ENCODE measurements at places on chromosomes 2 and 18. TPM values are rescaled to one million over a fixed set of nuclear protein-coding genes. Genes with fewer than 3 reads are reported as not detected.

DSG4 gene
- under 0.01 TPM for total RNA-seq

DNA sequence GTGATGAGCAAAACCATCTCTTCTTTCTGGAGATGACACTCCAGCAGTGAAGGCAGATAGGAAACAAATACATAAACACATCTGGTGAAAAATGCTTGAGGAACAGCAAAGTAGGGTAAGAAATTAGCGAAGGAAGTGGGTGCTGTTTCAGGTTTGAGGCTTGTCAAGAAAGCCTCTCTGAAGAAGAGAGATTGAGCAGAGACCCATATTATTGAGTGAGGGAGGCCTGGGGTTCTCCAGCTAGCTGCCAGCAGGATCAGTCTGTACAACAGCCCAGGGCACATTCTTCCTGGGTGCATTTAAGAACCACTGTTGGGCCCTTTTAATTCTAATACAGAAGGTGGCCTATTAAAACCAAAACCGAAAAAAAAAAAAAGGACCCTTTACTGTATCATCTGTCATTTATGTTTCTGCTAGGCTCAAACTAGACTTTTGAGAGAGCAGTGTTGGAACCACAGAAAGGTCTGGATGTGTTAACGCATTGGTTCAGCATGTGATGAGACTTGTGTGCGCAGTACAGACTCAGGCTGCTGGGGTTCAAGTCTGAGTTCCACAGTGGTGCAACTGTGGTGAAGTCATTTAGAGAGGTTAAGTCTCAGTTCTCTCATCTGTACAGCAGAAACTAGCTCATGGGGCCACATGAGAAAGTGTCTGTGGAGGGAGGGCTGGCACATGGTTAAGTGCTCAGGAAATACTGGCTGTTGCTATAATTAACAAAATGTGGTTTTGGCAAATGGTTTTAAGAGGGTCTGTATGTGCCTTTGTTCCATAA is 28.9 kb downstream of the MGAT5 start:
- DNase-seq, result no peak

GRCh38 chr18:10965119-10965518 is 184.2 kb downstream of the PIEZO2 start:
- no peak for DNase-seq

DNA sequence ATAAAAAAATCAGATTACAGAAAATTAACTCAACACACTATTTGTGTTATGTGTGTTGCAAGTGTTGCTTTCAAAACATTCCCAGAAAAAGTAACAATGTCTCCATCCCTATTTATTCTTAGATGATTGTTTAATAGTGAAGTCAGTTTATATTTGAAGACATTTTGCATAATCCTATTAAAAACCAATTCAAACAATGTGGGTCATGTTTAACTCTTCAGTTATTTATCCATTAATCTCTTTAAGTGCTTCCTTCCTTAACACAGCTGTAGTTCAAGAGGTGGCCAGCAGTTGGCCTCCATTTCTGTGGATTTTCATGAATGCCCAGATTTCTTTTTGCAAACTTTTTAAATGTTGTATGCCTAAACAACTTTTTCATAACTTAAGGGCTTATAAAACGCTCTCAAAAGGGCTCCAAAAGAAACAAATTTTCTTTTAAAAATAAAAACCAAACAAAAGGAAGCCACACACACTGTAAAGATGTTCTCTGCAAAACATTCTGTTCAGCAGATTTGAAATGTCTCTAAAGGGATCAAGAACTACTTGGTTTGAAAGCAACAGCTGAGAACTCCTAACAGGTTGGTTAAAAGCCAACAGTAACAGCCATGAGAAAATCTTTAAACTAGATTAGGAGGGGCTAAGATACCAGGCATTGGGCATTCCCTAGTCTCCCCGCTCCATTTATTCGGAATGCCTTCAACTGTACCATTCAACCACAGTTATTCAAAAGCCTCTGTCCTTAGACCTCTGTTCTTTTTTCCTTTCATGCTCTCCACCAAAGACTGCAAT is 71.5 kb downstream of the THADA start:
- no peak for DNase-seq

GPR155 gene
- 1.3 TPM for total RNA-seq

- DNase-seq, result no peak
Observed at GRCh38 chr18:24157855-24158254, 19.0 kb downstream of the CABYR start.

All from bronchial epithelial cell (primary cell).